ENCODE measurements at places on chromosomes 1 and 21. TPM values are rescaled to one million over a fixed set of nuclear protein-coding genes. Genes with fewer than 3 reads are reported as not detected.

DNA sequence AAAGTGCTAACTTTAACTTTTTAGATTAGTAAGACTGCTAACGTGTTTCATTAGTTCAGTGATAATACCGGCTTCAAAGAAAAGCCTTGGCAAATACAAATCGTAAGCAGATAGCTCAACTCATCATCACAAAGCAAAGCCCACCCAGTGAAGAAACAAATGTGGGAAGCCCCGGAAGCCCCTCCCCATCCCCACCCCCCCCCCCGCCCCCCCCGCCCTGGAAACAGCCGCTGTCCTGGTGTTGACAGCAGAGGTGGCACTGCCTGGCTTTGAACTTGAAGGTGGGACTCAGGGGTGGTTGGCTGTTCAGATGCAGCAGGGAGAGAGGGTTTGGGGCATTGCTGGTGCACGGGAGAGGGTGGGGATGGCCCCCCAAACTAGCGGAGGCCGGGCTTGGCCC is 14.1 kb downstream of the PDXK start:
- H3K4me1 ChIP-seq, result peaks cover 26% of the 10 kb centered on the region
- DNase-seq, result no peak
- H3K27me3 ChIP-seq, result no peaks in the 10 kb centered on the region
- no peak overlapping the region for H3K4me3 ChIP-seq

Gene DENND2D
- total RNA-seq, result not detected

GRCh38 chr1:240385985-240386978 is 225.7 kb downstream of the GREM2 start:
- no peak for DNase-seq
- H3K27me3 ChIP-seq, result no peaks in the 10 kb centered on the region
- H3K4me1 ChIP-seq, result no peaks in the 10 kb centered on the region
- H3K4me3 ChIP-seq, result no peak overlapping the region
- no peak overlapping the region for H3K27ac ChIP-seq
- peaks cover 12% of the 10 kb centered on the region for H3K36me3 ChIP-seq

GRCh38 chr1:204571128-204571527 is 54.9 kb downstream of the MDM4 start:
- no peak for DNase-seq
- peak overlapping the region; percentile 76 for H3K27ac ChIP-seq
- H3K27me3 ChIP-seq, result no peaks in the 10 kb centered on the region
- H3K4me3 ChIP-seq, result no peak overlapping the region

- peak overlapping the region; percentile 96 for H3K27ac ChIP-seq
- peak overlapping the region; percentile 60 for H3K4me3 ChIP-seq
- DNase-seq, result no peak
- no peaks in the 10 kb centered on the region for H3K36me3 ChIP-seq
- peaks cover 19% of the 10 kb centered on the region for H3K4me1 ChIP-seq
- peaks cover 38% of the 10 kb centered on the region for H3K27me3 ChIP-seq
These were observed 11.7 kb upstream of the S100A11 start for GRCh38 chr1:152048416-152049009.

DNA sequence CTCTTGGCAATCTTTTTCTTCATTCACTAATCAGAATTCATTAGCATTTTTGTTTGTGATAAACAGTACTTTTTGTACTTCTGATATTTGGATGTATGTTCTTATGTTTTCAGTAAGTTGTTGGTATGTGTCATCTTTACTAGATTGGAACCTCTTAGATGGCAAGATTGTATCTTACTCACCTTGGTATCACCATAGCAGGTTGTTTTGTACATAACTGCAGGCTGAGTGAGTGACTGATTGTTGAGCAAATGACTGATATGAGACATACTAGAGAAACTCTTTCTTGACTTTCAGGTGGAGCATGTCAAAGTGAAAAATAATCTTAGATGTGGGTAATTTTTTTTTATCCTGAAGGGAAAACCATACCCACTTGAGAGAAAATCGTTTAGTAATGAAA is 173.7 kb downstream of the CLEC20A start:
- H3K36me3 ChIP-seq, result peaks cover 3% of the 10 kb centered on the region
- no peak for DNase-seq
- no peaks in the 10 kb centered on the region for H3K27me3 ChIP-seq
- no peak overlapping the region for H3K27ac ChIP-seq

DNA sequence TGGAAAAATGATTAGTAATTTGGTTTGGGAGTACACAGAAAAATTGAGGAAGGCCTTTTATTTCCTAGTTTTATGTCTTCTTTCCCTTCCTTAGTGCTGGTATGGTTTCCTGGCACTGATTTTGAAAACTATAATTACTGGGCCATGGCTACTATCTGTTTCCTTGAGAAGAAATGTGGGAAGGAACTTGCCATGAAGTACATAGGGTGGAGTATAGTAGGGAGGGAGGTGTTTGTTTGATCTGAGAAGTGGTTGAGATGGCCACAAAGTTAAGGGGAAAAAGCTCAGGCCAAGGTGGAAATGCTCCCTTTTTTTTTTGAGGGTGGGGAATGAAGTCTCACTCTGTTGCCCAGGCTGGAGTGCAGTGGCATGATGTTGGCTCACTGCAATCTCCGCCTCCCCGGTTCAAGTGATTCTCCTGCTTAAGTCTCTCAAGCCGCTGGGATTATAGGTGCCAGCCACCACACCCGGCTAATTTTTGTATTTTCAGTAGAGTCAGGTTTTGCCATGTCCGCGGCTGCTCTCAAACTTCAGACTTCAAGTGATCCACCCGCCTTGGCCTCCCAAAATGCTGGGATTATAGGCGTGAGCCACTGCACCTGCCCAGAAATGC is 11.3 kb downstream of the HJV start:
- H3K27me3 ChIP-seq, result peaks cover 13% of the 10 kb centered on the region
- DNase-seq, result no peak
- no peak overlapping the region for H3K4me3 ChIP-seq
- H3K36me3 ChIP-seq, result no peaks in the 10 kb centered on the region
- peaks cover 12% of the 10 kb centered on the region for H3K4me1 ChIP-seq

Gene PPM1J
- total RNA-seq, result 1.1 TPM

DNA sequence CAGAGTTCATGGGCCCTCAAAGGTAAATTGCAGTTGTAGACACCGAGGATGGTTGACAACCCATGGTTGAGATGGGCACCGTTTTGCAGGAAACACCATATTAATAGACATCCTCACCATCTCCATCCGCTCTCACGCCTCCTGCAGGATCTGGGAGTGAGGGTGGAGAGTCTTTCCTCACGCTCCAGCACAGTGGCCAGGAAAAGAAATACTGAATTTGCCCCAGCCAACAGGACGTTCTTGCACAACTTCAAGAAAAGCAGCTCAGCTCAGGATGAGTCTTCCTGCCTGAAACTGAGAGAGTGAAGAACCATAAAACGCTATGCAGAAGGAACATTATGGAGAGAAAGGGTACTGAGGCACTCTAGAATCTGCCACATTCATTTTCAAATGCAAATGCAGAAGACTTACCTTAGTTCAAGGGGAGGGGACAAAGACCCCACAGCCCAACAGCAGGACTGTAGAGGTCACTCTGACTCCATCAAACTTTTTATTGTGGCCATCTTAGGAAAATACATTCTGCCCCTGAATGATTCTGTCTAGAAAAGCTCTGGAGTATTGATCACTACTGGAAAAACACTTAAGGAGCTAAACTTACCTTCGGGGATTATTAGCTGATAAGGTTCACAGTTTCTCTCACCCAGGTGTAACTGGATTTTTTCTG is 9.3 kb downstream of the SLAMF8 start:
- H3K27ac ChIP-seq, result no peak overlapping the region
- no peak overlapping the region for H3K4me3 ChIP-seq
- H3K36me3 ChIP-seq, result no peaks in the 10 kb centered on the region
- H3K4me1 ChIP-seq, result peaks cover 3% of the 10 kb centered on the region
- H3K27me3 ChIP-seq, result peaks cover 14% of the 10 kb centered on the region

Gene FTCD
- total RNA-seq, result 1.4 TPM

Gene GRIK3
- total RNA-seq, result 2.4 TPM

GRCh38 chr1:49298304-49298703 is 521.6 kb upstream of the BEND5 start:
- no peak overlapping the region for H3K4me3 ChIP-seq
- H3K27me3 ChIP-seq, result no peaks in the 10 kb centered on the region
- no peak overlapping the region for H3K27ac ChIP-seq
- peaks cover 9% of the 10 kb centered on the region for H3K36me3 ChIP-seq
- no peaks in the 10 kb centered on the region for H3K4me1 ChIP-seq

Gene S100A8
- total RNA-seq, result not detected

DNA sequence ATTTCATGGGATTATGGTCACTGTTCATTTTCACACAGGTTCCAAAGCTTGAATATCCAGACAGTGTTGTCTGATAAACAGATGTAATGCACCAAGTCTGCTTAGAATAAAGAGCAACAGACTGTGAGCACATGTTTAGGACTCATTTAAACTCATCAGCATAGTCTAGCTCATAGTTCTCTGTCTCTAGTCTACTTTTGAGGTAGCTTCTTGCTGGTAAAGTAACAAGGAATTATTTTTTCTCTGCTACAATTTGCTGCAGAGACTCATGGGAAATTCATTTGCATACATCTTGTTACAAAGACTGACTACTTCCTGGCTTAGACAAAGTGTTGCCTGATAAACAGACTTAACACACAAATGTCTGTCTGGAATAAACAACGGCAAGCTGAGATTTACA is 187.2 kb downstream of the NFIA start:
- no peak overlapping the region for H3K27ac ChIP-seq
- H3K36me3 ChIP-seq, result no peaks in the 10 kb centered on the region
- peaks cover 6% of the 10 kb centered on the region for H3K27me3 ChIP-seq
- no peak for DNase-seq
- H3K4me1 ChIP-seq, result peaks cover 27% of the 10 kb centered on the region

DNA sequence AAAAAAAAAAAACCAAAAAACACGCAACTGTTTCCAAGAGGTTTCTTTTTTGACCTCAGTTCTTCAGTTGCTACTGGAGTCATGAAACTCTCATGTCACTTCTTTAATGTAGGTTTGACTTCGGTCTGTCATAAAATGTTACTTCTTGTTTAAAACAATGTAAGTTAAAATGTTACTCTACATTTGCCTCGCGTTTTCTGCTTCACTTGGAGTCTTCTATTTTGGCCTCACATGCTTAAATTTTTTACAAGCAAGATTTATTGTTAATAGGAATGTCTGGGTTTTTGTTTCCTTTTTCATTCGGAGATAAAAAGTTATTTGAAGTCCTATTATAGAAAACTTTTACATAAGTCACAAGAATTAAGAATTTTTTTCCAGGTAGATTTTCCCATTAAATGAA is 880.2 kb downstream of the LTN1 start:
- no peak overlapping the region for H3K4me3 ChIP-seq
- H3K27me3 ChIP-seq, result no peaks in the 10 kb centered on the region
- no peak for DNase-seq
- no peaks in the 10 kb centered on the region for H3K36me3 ChIP-seq
- H3K27ac ChIP-seq, result no peak overlapping the region

Gene LENEP
- 1.9 TPM for total RNA-seq

DNA sequence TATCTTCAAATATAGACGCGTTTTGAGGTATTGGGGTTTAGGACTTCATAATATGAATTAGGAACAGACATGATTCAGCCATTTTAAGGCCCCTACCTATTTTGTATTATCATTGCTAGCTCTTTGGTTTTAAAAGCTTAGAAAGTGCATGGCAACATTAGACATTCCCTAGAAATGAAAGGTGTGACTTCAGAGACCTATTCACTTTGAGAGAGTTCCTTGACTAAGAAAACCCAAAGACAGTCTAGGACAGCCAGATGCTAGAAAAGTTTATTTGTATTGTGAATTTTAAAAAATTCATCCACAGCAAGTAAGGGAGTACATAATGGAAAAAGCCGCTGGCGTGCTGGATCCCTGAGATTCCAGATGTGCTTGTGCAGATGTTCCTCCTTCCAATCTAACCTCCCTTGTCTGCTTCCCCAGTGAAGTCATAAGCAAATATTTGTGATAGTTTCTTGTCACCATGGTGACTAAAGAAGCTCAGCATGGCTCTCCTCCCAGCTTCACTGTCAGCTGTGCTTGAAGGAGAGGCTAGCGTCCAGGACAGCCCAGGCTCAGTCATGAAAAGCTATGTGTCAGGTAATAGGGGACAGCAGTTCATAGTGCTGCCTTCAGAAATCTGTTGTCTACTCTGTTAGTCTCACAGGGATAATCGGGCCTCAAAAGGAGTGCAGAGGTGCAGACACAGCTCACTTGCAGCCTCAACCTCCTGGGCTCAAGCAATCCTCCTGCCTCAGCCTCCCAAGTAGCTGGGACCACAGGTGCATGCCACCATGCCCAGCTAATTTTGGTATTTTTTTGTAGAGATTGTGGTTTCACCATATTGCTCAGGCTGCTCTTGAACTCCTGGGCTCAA is 34.8 kb downstream of the KPNA6 start:
- no peaks in the 10 kb centered on the region for H3K27me3 ChIP-seq
- peaks cover 19% of the 10 kb centered on the region for H3K4me1 ChIP-seq
- H3K36me3 ChIP-seq, result peaks cover 4% of the 10 kb centered on the region
- peak; percentile 5 for DNase-seq
- no peak overlapping the region for H3K4me3 ChIP-seq

Gene TNFRSF1B
- 3.1 TPM for total RNA-seq

GRCh38 chr1:232404981-232405731 is 224.8 kb downstream of the SIPA1L2 start:
- no peak for DNase-seq
- H3K4me1 ChIP-seq, result peaks cover 3% of the 10 kb centered on the region
- H3K4me3 ChIP-seq, result no peak overlapping the region
- H3K36me3 ChIP-seq, result peaks cover 44% of the 10 kb centered on the region
- H3K27me3 ChIP-seq, result no peaks in the 10 kb centered on the region

GRCh38 chr1:32127409-32128198 is 19.7 kb downstream of the KPNA6 start:
- H3K27ac ChIP-seq, result peak overlapping the region; percentile 12
- no peaks in the 10 kb centered on the region for H3K36me3 ChIP-seq
- H3K27me3 ChIP-seq, result no peaks in the 10 kb centered on the region
- peaks cover 26% of the 10 kb centered on the region for H3K4me1 ChIP-seq
- no peak overlapping the region for H3K4me3 ChIP-seq

Gene C1QTNF12
- total RNA-seq, result 0.79 TPM

DNA sequence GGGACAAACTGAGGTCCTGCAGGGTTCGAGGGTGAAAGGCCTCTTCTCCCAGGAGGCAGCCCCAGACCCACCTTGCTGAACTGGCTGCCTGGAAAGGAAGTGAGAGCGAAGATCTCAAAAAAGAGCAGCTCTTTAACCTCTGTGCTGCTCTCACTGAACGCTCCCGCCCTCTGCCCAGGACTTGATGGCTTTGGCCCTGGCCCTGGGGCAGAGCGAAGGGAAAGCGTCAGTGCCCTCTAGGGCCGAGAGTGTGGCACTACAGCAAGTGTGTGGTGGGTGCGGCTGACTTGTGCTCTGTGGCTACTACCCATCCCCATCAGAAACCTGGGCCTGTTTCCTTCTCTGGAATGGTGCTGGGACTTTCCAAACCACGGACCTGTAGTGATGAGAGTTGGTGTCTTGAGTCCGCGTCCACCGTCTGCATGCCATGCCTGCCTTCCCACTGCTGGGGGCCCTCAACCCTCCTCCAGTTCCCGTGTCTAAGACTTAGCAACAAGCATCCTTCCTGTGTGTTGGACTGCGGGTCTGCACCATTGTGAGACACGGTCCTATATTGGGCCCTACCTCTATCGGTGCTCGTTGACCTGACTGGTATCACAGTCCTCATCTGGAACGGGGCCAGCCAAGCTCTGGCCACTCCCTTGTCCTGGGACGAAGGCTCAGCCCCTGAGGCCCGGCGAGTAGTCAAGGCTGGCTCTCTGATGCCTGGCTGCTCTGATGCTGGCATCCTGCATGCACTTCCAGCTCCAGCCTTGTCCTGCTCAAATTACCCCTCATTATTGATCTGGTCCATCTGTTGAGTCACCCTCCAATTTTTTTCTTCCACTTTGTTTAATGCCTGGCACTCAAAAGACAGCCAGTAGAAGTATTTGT is 180.3 kb downstream of the DISC1 start:
- H3K4me1 ChIP-seq, result peaks cover 3% of the 10 kb centered on the region
- no peak overlapping the region for H3K4me3 ChIP-seq
- no peaks in the 10 kb centered on the region for H3K27me3 ChIP-seq
- no peak overlapping the region for H3K27ac ChIP-seq

Data from neural crest cell (in vitro differentiated cells).